ENCODE measurements at places on chromosomes 6 and 20.
A peak's percentile ranks its signal among the peaks of the same experiment; 100 is the strongest.

DNA sequence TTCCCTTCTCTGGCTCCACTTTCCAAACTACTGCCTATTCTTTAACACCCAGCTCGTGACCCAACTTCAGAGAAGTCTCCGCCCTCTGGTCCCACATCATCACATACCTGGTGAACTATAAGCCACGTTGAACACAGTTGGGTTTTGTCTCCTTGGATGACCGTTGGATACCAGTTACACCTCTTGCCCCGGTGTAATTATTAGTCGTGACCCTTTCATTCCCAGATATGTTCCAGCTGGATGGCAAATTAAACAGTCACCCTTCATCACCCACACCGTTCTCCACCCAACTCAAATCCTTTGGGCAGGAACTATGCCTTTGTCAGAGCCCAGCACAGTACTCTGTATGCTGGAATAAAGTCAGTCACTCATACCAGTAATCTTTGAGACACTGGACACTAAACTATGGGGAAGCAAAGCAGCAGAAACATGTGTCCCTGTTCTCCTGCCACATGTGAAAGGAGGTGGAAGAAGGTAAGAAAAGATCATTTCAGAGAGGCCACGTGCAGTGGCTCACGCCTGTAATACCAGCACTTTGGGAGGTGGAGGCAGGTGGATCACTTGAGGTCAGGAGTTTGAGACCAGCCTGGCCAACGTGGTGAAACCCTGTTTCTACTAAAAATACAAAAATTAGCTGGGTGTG, 22.5 kb downstream of the PLAGL2 start:
- DNase-seq = no peak

GRCh38 chr6:24788031-24788665, 10.6 kb downstream of the ARMH2 start:
- DNase-seq = no peak

DNA sequence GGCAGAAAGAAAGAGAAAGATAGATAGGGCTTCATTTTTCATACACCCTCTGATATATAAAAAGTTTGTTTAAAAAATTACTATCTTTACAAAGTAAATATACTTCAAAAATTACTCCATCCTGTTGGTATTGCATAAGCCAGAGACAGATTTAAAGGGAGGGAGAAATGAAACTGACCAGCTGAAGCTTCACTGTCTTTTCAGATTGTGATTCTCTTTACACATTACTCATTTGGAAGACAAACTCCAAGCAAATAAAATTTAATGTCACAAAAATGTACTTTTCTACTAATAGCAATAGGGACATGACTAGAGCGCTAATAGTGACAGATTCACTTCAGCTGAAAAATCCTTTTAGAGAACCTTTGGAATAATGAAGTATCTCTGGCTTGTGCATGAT, 38.6 kb upstream of the MARCKS start:
- DNase-seq = peak; percentile 23

GRCh38 chr6:13375360-13375878, 47.1 kb upstream of the TBC1D7 start:
- DNase-seq = no peak
